Effector CD4-positive, alpha-beta T cell (primary cell): ENCODE measurements at places on chromosomes 6 and 20.

- DNase-seq = no peak
Measured at GRCh38 chr6:156948807-156949206, 171.6 kb downstream of the ARID1B start.

DNA sequence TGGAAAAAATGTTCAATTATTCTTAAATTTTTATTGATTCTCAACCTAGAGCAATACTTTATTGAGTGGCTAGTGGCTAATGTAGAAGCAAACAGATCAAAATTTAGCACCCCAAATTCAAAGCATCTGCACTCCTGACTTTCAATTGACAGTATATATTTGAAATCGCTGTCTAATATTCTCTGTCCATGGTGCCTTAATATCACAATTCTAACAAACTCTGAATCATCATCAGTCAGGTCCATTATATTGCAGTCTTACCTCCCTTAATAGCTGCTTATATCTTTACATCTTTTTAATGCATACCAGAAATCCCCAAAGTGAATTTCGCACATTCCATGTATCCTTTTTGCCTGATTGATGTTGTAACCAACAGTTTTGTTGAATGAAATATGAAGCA is 134.9 kb downstream of the THEMIS start:
- no peak for DNase-seq

DNA sequence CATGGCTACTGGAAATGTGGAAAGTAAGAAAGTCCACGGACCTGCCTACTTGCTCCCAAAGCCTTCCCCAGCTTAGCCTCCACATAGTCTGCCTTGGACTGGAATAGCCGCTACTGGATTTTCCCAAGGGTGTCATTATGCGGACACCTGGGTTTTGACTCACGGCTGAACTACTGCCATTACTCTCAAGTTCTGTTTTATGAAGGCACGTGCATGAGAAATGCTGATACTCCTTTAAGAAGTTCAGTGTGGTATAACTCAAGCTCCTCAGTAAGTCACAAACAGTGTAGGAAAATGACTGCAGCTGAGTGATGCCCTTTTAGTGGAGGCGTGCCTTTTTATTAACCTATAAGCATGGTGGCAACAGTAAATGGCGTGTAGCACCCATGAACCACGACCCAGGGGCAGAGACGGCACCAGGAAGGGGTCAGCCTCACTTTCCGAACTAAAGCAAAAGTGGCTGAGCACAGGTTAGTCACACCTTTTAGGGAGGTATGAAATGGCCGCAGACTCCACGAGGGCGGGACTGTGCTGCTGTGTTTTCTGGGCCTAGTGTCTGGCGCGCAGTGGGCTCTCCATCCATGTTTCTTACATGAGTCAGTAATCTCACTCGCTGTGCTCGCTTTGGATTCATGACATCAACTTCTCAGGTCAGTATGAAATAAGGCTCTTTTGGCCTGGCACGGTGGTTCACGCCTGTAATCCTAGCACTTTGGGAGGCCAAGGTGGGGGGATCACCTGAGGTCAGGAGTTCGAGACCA is 23.9 kb downstream of the PSMG4 start:
- DNase-seq = no peak

DNA sequence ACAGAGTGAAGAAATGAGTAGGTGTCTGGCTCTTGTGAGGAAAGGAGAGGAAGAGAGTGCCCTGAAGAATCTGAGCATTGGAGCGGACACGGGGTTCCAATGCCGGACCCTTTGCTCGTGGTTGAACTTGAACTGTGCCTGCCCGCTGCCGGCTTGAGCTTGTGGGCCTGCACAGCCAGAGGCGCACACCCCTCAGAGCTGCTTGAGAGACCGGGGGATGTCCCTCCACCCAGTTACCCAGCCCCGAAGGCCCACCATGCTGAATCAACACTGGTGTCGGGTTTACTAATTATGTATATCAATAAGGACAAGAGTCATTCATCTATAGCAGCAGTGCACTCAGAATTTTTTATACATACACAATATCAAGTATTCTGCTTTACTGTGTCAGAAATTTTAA is 218.3 kb upstream of the CST7 start:
- no peak for DNase-seq

DNA sequence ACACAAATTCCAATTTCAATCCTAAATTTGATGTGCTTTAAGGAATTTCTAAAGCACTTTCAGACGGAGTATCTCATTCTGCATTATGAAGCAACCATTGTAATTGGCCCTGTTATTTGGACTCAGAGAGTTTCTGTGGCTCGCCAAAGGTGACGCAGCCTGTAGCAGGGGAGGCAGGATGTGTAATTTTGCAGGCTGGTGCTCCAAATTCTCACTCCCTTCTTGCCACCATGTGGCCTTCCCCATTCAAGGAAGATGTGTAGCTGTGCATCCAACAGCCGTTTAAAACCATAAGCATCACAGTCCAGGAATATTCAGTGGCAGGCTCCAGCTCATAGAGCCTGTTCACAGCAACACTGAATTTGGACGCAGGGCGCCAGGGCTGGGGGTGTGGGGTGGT is 45.8 kb downstream of the AGPAT4 start:
- no peak for DNase-seq

GRCh38 chr6:4906293-4907276 is 97.3 kb downstream of the RPP40 start:
- no peak for DNase-seq

- no peak for DNase-seq
Measured at GRCh38 chr6:40848868-40849514, 190.0 kb downstream of the UNC5CL start.

GRCh38 chr20:24628985-24629384 is 159.6 kb downstream of the SYNDIG1 start:
- DNase-seq = no peak

DNA sequence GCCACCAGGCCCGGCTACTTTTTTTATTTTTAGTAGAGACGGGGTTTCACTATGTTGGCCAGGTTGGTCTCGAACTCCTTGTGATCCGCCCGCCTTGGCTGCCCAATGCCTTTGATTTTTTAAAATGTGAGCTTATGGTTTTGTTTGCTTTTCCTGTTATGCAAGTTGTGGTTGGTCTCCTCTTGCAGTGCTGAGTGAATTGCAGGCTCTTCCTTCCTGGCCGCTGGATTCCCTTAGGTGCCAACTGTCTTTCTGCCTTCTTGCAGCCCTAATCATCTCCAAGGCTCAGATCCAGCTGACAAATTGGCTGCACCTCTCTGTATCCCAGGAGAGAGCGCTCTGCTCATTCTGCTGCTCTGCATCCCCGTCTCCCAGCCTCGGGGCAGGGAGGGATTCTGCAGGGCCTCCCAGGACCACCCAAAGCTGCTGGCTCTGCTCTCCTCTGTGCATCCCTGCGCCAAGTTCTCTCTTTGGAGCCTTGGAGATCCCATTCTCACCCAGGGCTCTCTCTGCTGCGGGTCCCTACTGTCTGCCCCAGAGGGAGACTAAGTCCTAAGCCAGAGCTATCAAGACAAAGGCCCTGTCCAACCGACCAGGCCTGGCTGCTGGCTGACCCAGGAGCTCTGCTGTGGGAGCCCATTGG is 14.1 kb upstream of the EMILIN3 start:
- DNase-seq = no peak

DNA sequence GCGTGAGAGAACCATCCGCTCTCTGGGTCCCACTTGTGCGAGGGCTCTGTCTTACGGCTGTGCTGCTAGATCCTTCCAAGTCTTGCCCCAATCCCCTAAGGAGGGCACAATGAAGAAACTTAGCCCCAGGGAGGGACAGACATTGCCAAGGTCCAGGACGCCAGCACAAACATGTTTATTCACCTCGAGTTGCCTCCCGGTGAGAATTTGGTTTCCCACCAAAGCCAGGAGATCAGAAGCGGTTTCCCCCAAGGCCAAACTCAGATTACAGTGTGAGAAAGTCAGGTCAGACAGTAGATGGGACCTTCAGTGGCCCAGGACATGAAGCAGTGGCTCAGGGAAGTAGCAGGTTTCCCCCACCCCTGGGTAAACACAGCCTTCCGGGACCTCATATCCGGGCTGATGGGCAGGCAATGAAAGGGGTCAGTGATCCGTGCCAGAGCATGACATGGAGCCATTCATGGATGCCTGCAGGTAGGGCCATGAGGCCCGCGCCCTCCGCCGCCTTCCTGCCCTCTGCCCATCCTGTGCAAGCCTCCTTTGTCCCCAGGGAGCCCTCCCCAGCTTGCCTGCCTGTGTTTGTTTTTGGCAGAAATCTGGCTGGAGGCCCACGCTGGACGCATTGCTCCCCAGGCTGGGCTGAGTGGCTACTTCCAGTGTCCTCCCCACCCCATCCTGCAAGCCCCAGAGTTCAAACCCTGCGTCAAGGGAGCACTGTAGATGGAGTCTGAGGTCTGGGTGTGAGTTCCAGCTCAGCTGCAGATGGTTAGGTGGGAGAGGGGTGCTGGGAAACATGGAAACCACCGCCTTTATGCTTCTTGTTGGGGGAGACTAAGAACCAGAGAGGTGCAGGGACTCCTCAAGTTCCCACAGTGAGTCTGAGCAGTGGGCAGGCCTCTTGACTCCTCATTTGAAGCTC is 2.0 kb downstream of the BPIFB2 start:
- no peak for DNase-seq

GRCh38 chr6:84227044-84227433 is 404 bp downstream of the CEP162 start:
- no peak for DNase-seq

- DNase-seq = no peak
Measured at GRCh38 chr6:166036316-166037095, 131.1 kb downstream of the TBXT start.

DNA sequence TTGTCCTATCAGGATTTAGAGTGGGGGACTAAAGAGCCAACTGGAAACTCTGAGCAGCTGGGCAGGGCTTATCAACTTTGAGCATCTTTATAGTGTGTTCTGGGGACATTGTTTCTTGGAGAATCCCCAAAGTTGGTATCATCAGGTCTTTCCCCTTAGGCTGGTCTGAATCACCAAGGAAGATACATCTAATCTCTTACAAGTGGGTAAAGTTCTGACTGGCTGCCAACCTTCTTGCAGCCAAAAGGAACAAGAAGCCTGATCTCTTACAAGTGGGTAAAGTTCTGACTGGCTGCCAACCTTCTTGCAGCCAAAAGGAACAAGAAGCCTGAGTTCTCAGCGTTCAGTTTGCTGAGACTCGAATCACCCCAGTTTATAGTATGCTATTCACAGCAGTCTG is 1.6 kb upstream of the MED23 start:
- DNase-seq = no peak

DNA sequence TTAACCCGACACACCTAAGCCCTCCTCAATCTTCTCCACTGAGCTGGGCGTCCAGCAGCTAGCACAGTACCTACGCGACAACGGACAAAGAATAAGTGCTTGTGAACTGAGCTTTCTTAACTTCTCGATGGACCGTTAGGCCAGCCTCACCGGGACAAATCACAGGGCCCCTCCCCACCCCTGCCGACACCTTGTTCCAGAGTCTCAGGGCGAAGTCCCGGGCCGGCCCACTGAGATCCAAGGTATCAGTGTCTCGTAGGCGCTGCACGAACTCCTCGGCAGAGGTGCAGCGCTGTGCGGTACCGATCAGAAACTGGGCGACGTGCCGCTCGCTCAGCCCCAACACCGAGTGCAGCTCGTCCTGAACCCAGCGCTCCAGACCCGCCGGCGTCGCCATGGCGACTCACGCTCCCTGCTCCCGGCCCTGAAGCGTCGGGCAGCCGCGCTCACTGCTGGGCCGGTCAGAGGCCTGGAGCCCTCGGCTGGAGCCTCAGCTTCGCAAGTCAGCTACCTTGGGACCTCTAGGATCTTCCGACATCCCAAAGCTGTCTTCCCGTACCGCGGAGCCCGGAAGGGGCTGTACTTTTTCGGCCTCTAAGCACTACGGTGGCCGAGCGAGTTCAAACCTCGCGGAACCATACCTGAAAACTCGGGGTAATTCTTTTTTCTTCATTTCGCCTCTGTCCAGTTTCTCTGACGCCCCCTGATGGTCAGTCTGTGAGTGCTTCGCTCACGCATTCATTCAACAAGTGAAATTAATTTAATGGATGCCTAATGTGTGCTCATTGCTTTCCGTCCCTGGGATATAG is at the start of gene DHX16:
Gene DHX16, minus strand, starts transcription at position 562 of the 809 bp plus-strand sequence. Its CDS starts 165 bp downstream, at position 397.
- DNase-seq = peak; percentile 92
